ENCODE measurements at places on chromosomes 1 and 21.
A peak's percentile ranks its signal among the peaks of the same experiment; 100 is the strongest.

DNA sequence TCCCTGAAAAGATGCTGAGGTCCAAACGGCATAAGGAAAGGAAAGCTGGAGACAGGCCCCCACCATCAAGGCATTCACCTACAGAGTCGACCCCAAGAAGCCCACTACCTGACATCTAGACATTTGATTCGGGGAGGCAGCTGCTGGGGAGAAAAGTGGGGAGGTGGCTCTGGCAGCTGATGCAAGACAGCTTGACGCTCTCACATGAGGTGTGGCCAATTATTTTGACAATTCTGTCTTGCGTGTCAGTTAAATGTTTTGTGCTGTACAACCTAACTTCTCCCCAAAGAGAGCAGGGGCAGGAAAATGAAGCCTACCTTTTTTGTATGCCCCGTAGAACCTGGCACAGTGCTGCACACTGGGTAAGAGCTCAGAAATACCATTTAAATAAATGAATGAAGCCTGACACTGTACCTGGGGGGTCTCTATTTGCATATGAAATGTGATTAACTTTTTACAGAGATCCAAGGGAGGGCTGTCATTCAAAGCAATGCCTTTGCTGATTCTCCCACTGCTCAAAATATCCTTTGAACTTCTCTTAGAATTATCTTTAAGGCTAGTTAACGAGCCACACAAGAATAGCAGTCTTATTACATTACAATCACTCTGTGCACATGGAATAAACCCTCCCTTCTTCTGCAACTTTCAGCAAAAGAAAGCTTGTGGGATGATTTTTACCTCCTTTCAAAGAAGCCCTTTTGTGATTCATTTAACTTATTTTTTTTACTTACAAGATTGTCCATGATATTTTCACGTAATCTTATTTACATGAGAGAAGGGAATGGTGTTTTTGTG is 163.2 kb downstream of the TNR start:
- DNase-seq: no peak

GRCh38 chr1:219660666-219661463 is 48.0 kb upstream of the ZC3H11B start:
- no peak for DNase-seq

DNA sequence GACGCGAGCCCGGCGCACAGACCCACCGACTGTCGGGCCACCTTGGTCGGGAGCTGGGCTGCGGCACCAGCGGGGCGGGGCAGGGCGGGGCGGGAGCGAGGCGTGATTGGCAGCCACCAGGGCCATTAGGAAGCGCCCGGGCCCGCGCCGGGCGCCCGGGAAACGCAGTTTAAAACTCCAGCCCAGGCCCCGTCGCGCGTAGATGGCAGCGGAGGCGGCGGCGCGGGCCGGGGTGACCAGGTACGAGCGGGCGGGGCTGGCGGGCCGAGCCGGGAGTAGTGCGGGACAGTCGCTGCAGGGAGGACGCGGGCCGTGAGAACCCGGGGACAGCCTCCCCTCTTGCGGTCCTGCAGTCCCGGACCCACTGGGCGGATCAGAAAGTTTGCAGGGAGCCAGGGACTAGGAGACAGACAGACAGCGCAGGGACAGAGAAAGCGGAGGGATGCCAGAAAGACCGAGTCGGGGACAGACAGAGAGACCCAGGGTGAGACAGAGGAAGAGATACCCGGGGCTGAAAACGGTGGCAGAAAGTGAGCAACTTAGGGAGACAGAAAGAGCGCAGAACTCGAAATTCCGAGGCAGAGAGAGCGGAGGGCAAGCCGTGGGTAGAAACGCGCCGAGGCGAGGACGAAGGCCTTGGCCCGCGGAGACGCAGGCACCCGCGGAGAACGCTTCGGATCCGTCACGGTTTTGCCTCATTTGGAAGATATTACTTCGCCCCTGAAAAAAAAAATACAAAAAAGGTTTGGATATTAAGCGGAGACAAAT is at the start of gene DMBX1:
Gene DMBX1, plus strand, starts transcription at position 199 of the 768 bp plus-strand sequence. CDS start 17,175 bp downstream, outside the sequence.
- DNase-seq: no peak

- no peak for DNase-seq
These were observed 22.7 kb downstream of the ZFYVE9 start for GRCh38 chr1:52164604-52165003.

DNA sequence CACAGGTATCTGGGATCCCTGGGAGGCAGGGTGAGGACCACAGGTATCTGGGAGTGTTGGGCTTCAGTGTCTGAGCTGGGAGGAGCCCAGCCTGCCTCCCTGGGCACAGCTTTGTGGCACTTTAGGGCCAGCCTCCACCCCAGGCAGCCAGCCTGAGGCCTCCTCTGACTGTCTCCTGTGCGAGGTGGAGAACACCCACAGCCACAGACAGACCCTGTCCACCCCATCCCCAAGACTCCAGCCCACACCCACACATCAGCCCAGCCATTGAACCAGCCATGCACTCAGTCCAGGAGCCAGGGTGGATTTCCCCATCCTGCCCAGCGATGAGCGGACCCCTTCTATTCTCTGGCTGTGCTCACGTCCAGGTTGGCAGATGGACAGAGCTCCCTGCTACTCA is 21.8 kb upstream of the TNFRSF1B start:
- no peak for DNase-seq

DNA sequence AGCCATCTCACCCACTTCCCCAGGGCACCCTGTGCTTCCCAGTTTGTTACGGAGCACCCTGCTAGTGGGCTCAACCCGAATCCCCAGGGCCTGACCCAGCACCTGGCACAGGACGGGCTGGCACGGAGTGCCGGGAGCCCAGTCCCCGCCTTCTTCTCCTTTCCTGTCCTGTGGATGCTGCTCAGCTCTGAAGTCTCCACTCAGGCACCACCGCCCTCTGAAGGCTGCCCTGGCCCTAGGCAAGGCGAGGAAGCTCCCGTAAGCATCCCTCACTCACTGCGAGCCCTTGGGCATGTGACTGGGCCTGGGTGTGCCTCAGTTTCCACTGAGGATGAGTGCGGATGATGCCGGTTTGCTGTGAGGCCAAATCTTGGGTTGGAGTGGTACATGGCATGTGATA is 21.8 kb downstream of the SLC1A7 start:
- DNase-seq: no peak

DNA sequence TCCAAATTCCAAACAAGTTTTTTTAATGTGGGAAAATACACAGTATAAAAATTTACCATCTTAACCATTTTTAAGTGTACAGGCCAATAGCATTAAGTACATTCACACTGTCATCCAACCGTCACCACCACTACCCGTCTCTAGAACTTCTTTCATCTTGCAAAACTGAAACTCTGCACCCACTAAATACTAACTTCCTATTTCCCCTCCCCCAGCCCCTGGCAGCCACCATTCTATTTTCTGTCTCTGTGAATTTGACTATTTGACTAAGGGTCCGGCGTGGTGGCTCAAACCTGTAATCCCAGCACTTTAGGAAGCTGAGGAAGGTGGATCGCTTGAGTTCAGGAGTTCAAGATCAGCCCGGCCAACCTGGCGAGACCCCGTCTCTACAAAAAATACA is 36.1 kb downstream of the CLSTN1 start:
- DNase-seq: peak; percentile 40

DNA sequence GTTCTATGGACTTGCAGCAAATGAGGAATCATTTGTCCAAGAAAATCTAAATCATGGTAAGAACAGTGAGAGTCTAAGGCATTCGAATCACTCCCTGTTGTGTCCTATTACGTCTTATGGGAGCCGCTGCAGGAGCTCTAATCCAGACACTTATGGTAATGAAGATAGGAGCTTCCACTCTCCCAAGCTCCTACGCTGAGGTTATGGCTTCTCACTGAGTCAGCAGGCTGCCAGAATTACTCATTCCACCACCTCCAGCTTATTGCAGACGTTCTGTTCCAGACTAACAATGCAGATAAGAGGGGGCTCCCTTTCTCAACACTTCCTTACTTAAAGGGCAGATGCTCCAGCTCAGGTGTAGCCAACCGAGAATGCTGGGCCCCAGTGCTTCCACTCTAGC is 212.6 kb downstream of the GREM2 start:
- no peak for DNase-seq

DNA sequence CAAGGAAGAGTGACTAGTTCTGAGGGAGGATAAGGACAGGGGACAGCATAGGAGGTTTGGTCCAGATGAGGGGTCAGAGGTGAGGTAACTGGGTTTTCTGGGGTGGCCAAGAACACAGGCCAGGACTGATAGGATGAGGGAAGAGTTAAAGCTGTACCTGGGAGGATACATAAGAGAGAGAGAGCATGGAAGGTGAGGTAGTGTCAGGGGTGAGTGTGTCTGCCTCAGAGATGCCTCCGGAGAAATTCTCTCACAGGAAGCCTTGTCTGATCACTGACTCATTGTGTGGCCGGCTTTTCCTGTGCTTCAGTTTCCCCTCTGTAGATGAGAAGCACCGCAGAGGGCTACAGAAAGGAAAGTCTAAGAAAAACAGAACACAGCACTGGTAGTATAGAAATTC is 40.2 kb downstream of the FASLG start:
- DNase-seq: peak; percentile 87

GRCh38 chr1:44684525-44684924 is 10.0 kb downstream of the ARMH1 start:
- no peak for DNase-seq

DNA sequence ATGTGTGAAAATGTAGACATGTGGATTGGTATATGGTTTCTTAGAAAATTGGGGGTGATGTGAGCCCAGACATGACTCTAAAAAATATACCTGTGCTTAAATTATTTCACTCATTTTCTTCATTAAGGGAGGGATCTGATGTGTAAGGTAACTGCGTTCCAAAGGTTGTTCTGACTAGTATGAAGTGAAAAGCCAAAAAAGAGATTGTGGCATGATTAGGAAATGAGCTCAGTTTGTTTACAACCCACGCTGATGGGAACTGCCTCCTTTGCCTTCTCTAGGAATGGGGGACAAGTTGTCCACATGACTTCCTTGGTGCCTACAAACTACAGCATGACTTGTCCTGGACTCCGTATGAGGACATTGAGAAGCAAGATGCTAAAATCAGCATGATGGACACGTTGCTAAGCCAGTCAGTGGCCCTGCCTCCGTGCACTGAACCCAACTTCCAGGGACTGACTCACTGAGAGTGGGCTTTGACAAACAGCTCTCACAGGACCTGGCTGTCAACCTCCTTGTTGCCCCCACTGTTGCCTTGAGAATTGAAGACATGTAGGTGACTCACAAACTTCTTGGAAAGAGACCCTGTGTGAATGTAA is 8.0 kb downstream of the C1orf50 start:
- DNase-seq: no peak

DNA sequence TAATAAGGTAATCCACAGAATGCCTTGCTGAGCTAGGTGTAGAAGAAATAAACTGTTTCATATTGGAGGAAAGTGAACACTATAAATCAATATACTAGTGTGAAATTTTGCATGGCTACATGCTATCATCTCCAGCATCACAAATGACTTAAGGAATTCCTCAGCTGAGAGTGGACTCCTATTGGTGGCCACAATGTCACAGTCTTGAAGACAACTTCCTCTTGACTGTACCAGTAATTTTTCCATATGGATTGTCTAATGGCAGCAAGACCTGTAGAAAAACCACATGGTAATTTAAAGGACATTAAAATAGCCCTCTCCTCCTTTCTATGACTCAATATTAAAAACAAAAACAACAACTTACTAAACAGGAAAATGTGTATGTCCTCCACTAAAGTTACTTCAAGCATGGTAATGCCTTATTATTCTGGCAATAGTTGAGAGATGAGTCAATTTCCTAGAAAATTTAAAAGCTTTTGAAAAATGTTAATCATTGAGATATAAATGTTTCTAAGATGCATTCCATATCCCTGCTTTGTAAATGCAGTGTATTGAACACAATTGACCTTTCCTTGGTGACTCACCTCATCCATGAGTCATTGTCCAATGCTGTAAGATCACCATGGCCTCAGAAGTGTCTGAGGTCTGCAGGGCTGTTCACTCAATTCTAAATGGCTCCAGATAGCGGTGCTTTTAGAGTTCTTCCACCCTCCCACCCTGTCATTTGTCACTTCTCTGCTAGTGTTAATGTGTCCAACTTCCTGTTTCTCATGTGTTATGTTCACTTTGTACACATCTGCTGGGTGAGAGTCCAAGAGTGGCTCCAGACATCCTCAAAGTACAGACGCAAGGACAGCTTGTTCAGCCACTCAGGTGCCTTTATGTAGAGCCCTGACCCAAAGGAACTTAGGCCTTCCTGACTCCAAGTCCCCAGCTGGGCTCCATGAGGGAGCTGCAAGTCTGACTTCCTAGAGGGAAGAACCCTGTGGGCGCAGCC is 32.8 kb upstream of the DNASE2B start:
- DNase-seq: no peak

DNA sequence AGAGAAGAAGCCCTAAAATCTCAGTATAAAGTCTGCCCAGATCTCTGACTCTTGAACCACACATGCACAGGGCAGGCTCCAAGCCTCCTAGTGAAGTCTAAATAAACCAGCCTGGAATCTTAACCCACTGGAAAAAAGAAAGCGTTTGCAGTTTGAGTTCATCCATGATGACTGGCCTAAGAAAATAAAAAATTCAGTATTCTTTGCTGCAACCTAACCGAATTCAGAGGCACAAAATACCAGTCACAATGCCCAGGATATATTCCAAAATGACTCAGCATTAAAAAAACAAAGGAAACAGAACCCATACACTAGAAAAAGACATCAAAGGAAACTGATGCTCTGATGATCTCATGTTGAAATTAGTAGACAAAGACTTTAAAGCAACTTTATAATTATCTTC is 269.2 kb downstream of the SDCCAG8 start:
- DNase-seq: no peak

DNA sequence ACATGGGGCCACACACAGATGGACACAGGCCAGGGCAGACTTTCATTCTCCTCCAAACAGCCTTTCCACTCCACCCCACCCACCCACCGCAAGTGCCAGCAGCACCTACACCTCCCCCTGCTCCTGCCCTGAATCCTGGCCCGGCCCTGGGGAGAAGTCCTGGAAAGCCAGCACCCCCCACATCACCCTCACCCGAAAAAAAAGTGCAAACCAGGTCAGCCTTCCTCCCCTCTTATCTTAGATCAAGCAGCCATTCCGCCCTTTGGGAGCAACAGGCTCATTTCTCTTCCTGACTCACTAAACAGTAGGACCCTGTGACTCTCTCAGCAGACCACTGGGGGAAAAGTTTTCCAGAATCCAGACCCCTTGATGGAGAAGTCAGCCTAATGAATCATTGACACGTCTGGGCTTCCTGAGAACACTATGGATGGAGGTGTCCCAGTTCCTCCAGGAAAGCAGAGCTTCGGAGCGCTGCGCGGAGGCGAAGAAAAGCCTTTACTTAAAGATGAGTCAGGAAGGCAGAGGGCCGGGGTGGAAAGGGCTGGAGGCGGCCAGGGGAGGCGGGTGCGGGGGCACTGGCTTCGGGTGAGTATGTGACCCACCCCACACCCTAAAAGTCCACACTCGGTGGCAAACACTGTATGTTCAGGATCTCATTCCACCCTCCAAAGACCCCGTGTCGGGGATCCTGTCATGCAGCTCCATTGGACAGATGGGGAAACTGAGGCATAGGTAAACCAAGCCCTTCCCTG is 588.7 kb downstream of the MATN1 start:
- DNase-seq: no peak
